ENCODE measurements at places on chromosomes 12 and 14.

- no peak for DNase-seq
Observed at GRCh38 chr12:92110083-92110640, 35.5 kb downstream of the BTG1 start.

DNA sequence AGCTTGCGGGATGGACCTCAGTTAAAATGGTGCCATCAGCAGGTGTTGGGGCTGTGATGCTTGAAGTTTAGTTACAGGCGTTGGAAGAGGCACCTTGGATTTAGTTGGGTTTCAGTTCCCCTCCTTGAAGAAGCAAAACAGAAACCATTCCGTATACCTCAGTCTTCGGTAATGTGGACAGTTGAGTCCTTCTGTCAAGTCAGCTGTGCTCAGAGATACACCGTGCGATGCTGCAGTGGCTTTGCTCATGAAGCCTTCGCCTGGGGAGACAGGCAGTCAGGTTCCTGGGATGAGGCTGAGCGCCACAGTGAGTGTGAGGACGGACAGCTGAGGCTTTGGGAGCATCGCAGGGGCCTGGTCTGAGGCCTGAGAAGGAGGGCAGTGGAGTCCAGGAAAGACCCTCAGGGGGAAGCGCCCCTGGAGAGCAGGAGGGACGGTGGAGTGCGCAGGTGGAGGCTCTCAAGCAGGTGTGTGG is 7.4 kb downstream of the RAN start:
- no peak for DNase-seq

DNA sequence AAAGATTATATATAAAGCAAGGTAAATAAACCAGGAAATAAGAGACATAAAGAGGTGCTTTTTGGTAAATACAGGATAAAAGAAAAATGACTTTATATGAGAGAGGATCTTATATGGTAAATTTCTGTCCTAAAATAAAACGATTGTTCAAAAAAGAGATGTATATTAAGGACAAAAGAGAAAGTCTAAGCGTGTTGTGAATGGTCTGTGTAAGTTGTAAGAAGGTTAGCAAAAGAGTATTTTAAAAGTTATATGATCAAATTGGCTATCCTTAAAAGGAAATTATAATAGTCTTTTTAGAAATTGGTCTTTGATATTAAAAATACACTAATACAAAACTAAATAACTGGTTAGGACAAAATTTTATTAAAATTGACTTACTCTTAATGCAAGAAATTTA is 14.1 kb upstream of the ACSM4 start:
- DNase-seq, result peak; percentile 19

- no peak for DNase-seq
Observed at GRCh38 chr12:93016752-93017350, 87.8 kb upstream of the EEA1 start.

DNA sequence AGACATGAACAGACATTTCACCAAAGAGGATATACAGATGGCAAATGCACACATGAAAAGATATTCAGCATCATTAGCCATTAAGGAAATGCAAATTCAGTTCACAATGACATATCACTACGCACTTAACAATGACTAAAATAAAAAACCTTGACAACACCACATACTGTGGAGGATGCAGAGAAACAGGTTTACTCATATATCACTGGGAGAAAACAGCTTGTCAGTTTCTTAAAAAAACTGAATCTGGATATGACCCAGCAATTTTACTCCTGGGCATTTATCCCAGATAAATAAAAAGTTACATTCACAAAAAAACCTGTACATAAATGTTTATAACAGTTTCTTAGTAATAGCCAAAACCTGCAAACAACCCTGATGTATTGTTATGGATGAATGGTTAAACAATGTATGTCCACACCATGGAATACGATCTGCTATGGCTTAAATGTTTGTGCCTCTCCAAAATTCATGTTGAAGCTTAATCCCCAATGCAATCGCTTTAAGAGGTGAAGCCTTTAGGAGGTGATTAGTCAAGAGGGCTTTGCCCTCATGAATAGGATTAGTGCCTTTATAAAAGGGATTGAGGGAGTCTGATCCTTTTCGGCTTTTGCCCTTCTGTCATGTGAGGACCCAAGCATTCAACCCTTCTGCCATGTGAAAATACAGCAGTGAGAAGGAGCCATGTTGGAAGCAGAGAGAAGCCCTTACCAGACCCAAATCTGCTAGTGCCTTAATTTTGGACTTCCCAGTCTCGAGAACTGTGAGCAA is 36.0 kb upstream of the PPP4R3A start:
- DNase-seq, result peak; percentile 10

- peak; percentile 87 for DNase-seq
Observed at GRCh38 chr14:71720978-71721624, 211.1 kb upstream of the RGS6 start.

DNA sequence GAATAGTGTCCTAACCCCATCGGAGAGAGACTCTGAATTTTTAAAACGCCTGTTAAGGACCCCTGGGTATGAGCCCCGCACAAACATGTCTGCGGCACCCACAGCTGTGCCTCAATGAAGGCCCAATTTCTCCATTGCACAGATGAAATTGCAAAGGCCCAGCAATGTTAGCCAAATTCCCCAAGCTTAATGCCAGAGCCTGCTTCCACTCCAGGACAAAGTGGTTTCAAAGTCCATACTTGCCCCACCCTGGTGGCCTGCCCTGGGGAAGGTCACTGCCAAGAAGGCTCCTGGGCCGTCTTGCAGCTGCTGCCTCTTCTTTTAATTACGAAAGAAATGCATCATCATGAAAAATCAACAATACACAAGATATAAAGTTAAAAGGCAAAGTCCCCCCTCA is 1179.7 kb downstream of the VRK1 start:
- DNase-seq, result no peak

- no peak for DNase-seq
Observed at GRCh38 chr14:93745603-93746273, 42.5 kb downstream of the PRIMA1 start.

DNA sequence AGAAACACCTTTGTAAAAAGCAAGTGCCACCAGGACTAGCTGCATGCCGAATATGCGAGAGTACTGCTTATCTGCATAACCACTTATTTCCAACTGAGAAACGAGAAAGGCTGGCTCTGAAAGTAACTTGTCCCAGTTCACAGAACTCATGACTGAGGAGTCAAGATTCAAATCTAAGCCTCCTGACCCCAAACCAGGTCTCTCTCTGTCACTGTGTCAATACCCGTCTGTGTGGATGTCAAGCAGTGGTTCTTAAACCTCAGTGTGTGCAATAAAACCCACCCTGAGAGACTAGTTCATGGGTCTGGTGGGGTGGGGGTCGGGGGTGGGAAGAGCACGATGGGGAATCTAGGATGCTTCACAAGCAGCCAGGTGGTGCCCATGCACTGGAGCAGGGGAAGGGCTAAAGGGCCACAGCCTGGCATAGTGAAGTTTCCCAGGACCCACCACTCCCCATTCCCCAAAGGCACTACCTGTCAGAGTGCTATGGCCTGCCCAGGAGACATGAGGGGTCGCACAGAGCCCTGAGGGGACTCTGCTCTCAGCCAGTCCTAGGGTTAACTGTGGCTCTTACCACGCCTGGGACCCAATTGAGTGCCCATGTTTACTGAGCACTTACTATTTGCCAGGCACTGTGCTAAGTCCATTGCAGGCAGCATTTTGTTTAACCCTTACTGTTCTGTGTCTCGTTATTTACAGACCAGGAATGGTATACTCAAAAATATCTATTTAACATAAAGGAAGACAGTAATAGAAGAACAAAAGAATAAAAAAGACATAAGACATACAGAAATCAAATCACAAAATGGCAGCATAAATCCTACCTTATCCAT is 33.4 kb upstream of the PNMA1 start:
- DNase-seq, result no peak

DNA sequence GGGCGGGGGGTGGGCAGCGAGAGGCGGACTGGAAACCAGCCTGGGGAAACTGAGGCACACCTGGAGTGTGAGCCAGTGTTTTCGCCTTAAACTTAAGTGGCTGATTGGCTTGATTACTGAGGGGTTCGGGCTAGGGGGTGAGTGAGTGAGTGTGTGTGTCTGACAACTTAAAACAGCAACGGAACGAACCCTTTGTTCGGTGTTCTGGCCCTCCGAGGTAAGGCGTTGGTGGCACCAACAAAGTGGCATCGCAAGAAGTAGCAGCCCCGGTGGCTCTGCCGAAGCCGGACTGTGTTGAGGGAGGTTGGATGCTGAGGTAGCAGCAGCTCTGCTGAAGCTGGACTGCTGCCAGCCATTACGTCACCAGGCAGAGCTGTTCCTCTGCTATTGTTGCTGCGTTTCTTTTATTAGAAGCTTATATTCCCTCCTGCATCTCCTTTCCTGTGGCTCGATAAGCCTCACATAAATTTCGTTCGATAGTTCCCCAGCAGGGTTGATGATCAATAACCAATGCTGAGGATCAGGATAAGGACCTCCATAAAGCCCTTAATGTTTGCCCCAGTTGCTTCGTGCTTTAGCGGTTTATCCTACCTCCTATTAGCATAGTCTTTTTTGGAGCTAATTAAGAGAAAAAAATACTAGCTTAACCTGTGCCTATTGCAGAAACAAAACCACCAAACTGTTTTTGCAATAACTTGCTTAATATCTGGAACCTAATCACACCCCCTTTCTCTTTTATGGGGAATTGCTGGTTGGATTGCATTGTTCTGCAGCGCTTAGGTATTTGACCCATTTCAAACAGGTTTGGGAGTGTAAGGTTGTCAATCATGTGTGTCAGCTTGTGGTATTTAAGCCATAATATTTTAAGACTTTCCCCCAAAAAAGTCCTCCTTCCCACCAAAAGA is 1.3 kb downstream of the GPR137C start:
- peak; percentile 88 for DNase-seq

DNA sequence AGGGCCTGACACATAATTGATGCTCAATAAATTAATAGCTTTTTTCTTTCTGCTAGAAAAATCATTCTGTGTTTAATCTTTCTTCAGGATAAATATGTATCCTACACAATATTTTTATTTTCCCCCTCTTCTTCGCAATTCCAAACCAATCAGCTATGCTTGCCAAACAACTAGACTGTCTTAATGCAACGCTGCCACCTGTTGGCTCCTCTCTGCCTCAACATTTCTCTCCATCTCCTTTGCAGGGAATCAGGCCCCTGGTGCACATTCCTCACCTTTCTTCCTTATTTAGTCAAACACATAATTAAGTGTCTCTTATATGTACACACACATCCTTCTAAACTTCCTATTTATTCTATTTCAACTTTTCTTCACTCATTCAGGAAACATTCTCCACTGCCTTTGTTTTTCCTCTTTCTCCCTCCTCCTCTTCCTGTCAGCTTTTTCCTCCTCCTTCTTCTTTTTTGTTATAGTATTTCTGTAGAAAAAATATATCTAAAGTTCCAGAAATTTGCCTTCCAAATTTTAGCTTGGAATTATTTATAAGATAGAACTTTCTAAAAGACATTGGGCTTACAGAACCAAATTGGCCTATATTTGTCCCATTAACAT is 406.0 kb downstream of the PRKD1 start:
- peak; percentile 40 for DNase-seq

GRCh38 chr12:63206494-63206893 is 55.5 kb upstream of the AVPR1A start:
- DNase-seq, result no peak

- no peak for DNase-seq
Observed at GRCh38 chr12:57552306-57552651, 2.4 kb downstream of the KIF5A start.

GRCh38 chr12:9325471-9325870 is 117.3 kb upstream of the PZP start:
- DNase-seq, result no peak

DNA sequence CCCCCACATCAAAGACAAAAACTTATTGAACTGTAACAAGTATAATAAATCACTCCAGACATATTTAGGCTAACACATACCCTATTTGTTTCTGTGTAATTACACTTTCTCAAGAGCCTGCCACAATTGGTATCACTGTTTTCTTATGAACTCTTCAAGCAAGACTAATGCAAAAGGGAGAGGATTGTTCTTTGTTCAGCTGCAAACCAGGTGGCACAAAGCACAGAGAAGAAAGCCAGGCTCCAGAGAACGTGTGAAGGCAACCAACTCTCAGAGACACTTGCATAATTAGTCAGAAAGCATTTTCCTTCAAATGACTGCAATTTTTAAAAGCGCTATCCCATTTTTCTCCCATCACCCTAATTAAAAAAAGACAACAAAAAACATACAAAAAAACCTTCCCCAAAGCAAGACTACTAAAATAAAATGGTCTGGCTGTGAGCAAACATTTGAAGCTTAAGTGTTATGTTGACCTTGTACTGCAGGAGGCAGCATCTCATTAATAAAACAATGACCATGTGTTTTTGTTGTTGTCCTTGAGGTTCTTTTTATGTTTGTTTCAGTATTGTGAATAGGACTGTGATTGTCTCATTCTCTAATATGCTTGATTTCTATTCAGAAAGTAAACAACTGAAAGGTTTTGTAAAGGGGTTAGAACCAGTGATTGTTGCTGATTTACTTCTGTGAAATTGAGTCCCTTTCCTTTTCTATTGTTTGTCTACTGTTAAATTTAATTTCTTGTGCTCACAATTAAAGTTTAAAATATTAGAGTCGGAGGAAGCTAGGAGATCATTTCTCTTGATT is 452.7 kb upstream of the PDE3A start:
- DNase-seq, result peak; percentile 75

GRCh38 chr14:69632164-69632563 is 20.8 kb downstream of the SUSD6 start:
- no peak for DNase-seq

- no peak for DNase-seq
Observed at GRCh38 chr14:66069036-66069435, 417.1 kb upstream of the CCDC196 start.

- no peak for DNase-seq
Observed at GRCh38 chr14:98634043-98634820, 637.8 kb downstream of the BCL11B start.

DNA sequence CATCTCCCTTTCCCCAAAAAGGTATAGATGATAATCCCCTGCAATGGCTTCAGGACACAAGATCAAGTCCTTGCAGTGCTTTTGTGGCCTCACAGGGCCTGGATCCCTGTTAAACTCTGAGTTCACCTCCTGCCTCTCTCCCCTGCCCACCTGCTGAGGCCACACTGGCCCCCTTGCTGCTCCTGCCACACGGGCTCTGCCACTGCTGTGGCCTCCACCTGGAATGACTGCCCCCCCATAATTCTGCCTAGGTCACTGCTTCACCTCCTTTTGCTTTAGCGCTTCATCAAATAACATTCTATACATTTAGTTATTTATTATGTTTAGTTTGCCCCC is 653 bp upstream of the IFI27 start:
- DNase-seq, result no peak

All from fibroblast of mammary gland (primary cell).